ENCODE measurements at places on chromosomes 2 and 18. TPM values are rescaled to one million over a fixed set of nuclear protein-coding genes. Genes with fewer than 3 reads are reported as not detected.

Gene CIB4
- total RNA-seq: not detected

Gene DCAF17
- 18.1 TPM for total RNA-seq

Gene RGPD4
- not detected for total RNA-seq

Gene TRIM43
- not detected for total RNA-seq

Gene PTPN18
- 41.4 TPM for total RNA-seq

Gene IER3IP1
- total RNA-seq: 13.8 TPM

Gene EMILIN2
- total RNA-seq: 3.2 TPM

Gene DSG1
- total RNA-seq: 28.3 TPM

DNA sequence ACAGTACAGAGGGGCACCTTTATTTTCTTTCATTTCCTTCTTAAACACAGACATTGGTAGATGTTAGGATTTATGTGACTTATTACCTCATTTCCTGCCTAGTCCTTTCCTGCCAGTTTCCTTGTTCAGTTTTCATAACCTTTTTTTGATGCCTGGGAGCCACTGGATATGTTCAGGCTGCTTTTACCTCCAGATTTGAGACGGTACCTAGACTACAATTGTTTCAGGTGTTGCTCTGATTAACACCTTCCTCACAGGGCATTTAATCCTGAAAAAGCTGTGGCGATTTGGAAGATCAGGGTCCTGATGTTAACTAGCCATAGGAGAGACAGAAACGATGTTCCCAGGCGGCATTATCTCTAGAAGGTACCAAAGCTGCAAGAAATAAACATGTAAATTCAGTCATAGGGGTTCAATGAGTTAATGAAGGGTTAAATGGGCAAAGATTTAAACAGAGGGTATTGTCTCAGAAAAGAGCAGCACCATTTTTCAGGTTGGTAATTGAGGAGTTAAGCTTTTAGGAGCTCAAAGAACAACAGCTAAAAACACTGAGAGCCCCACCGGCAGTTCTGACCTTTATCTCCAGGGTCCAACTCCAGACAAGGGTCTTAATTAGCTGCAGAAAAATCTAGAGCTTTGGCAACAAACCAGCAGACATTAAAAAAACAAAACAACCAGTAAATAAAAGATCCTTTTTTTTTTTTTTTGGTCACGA lies 93.3 kb downstream of the HRH4 start:
- DNase-seq: no peak

- no peak for DNase-seq
These were observed 73.9 kb upstream of the SIX2 start for GRCh38 chr2:45083175-45083574.

- DNase-seq: no peak
These were observed 22.2 kb upstream of the YWHAQ start for GRCh38 chr2:9652898-9653479.

DNA sequence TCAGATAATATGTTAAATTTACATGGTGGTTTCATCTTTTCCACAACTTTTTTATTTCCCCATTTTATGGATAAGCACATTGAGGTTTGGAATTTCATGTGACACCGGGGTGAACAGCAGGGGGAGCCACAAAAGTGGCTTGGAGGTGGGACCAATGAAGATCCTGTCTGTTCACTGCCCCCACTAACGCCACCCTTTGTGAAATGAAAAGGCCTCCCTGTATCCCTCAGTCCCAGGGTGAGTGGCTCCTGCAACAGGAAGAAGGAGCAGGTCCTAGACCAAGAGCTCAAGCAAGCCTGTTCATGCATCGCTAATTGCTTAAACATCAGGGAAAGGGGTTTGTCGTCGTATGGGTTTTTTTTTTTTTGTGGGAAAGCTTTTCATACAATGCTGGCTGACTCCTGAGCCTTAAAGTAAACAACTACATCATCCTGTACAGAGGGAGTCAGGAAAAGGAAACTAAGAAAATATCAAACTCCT lies 267.8 kb upstream of the EPAS1 start:
- DNase-seq: no peak

DNA sequence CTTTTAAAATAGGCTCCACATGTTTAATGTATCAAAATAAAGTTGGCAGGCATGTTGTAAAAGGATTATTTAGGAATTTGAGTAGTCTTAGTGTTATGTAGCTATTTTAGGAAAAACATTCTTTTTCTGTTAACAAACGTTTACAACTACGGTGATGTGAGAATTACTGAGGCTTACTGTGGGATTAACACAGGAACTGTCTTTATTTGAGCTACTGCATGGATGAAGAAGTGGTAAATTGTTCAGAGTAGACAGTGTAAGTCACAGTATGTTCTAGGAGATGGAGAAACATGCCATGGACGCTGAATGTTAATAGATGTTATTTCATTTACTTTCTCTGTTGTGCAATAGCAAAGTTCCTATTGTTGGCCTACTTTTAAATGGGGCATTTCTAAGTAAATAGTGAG lies 1.6 kb downstream of the PPM1B start:
- no peak for DNase-seq

GRCh38 chr2:11347403-11347959 lies 3.0 kb upstream of the ROCK2 start:
- no peak for DNase-seq

DNA sequence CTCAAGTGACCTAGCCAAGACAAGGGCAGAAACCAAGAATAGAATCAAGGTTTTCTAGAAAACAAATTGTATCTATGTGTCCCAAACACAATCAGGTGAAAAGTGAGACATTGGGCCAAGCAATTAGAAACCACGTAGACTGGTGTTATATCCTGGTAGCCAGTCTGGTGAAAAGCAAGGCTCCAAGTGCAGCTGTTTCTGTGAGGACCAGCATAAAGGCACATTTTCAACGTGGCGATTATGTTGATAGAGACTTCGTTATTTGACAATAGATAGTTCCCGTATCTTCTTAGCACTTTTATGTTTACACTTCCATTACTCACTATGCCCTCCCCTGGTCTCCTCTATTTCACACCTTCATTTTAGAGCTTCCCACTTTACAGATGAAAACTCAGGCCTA lies 103.2 kb upstream of the ZFP36L2 start:
- no peak for DNase-seq

DNA sequence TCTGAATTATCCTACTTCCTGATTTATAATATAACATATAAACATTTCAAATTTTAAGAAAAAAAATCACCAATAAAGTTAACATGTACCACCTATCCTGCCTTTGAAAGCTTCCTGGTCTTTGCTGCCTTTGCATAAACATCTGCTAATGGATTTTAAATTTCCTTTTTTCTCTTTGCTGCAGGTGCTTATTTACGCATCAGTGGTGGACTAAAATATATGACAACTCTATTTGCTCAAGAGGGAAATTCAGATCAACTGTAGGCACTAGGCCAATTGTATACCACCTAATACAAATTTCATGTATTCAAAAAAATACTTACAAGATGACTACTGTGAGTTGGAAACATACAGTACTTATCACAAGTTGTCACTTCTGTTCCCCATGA lies 57.2 kb downstream of the RAD51AP2 start:
- DNase-seq: no peak

DNA sequence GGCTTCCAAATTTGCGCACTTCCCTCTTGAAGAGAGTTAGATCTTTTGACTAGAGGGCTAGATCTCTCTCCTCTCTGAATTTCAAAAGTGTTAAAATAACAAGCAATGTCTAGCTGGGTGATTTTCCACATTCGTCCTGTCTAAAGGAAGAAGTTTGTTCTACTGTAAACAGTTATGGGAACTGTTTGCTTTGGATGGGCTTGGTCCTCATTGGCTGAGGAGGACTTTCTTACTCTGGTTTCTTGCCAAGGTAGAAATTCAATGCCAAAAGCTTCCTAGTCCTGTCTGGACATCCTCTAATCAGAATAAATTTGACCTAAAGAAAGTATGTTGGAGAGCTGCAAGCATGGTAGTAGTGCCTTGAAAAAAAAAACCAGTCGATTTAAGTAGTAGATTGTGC lies 47.4 kb upstream of the RAPH1 start:
- DNase-seq: no peak

DNA sequence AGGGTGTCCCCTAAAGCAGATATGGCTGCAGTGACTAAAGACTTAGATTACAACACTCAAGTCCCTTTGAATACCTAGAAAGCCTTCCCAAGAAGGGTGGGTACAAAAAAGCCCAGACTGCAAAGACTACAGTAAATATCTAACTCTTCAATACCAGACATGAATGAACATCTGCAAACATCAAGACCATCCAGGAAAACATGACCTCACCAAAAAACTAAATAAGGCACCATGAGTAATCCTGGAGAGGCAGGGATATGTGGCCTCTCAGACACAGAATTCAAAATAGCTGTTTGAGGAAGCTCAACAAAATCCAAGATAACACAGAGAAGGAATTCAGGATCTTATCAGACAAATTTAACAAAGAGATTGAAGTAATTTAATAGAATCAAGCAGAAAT lies 138.2 kb upstream of the OTOS start:
- no peak for DNase-seq

DNA sequence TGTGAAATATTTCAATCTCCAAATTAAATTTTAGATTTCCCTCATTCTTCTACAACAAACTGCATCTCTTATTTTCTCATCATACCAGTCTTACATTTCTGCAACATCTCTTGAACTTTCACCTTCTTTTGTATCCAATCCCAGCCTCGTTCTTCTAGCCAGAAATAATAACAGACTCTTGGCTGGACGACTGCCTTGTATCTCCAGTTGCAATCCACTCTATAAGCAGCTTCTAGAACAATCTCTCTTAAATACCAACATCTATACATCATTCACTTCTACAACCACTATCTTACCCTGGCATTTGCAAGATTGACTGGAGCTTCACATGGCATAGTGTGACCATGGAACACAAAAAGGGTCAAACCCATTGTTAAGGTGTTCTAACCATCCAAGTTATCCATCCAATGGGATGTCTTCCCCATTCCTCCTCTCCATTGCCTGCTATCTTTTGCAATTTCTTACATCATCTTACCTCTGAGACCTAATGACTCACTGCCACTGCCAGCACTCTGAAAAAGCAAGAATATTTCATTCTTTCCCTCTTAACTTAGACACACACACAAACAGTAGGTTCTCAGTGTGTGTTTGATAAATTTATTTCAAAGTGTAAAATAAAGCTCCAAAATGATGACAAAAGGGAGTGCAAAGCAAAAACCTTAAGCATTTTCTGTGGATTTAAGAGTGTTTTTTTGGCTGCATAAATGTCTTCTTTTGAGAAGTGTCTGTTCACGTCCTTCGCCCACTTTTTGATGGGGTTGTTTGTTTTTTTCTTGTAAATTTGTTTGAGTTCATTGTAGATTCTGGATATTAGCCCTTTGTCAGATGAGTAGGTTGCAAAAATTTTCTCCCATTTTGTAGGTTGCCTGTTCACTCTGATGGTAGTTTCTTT lies 145.6 kb downstream of the METTL4 start:
- no peak for DNase-seq

DNA sequence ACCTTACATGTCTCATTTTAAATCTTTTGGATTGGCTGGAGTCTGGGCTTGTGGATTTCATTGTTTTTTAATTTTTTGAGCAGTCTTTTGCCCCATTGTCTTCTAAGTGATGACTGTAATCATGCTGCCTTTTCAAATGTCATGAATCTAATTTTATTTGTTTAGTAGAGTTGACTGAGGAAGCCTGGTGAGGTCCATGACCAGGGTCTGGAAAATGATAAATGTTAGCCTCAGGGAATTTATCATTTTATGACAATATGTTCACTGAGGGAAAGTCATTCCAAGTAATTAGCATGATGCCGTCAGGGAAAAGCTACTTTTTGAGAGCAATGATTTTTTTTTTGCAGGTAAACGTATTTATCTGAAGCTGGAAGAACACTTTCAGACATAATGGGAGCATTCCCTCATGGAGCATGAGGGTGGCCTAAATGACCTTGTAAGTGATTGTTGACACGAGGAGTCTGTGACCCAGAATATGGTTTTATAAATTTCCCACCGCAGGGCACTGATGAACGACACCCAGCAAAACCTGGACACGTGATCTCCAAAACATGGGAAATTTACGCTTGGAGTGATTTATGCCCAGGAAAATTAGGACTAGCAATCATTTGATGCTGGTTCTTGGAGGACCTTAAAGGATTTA lies 155.3 kb upstream of the NABP1 start:
- no peak for DNase-seq

- no peak for DNase-seq
These were observed 139.4 kb upstream of the SERTAD2 start for GRCh38 chr2:64792995-64793639.

- no peak for DNase-seq
These were observed 6.8 kb upstream of the EHD3 start for GRCh38 chr2:31227110-31227509.

DNA sequence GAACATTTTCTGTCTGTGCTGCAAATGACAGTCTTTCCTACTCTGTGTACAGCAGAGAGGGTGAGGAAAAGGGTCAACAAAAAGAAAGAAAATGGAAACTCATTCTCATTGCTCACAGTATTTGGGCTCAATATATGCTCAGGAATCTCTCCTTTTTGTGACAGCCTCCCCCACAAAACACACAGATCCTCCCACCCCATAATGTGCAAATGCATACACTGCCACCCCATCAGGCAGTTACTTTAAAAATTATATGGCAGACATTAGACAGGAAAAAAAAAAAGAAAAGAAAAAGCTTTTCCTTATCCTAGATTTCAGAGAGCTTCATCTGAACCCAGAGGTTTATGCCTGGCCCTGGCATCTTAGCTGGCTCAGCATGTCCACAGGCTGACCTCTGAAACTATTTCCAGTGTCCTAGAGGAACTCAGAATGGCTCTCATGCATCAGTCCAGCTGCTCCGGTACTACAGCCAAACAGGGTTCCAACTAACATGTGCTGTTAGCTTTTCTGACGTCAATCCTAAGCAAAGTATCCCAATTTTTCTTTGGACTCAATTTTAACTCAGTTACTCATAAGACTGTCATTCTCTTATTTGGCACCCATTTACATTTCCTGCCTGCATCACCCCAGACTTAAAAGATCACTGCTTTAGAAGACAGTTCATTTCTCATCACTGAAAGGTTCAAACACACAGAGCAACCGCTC lies 105.9 kb downstream of the RBMS1 start:
- DNase-seq: no peak

- DNase-seq: no peak
These were observed 141.5 kb downstream of the PIGN start for GRCh38 chr18:62045316-62045715.

DNA sequence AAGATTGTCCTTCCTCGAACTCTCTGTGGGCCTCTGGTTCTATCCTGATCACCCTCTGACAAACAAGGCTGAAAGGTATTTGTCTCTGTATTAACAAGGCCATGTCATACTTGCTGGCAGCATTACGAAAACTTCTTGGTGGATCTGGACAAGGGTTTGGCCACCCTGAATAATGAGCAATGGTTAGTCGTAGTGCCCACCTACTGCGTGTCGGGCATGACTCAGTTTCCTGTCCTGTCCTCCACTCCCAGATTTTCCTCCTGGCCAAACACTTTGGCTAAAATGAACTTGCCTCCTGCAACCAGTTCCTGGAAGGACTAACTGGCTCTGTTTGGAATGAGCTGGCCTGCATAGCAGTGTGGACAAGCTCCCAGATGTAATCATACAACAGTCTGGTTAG lies 198.5 kb upstream of the SMIM21 start:
- no peak for DNase-seq

DNA sequence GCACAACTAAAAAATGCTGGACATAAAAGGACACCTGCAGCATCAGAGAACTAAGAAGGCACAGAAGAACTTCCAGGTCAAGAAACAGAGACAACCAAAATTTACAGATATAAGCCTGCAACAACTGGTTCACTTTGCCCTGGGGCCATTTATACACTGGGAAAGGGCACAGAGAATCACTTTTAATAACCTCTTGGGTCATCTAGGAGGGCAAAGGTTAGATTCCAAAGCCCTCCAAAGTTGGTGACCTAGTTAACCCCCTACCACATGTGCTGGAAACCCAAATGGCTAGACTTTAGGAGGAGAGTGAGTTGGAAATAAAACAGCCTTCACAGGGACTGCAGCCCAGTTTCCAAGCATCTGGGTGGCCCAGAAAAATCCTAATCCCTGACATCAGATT lies 3.3 kb downstream of the RNU4ATAC start:
- no peak for DNase-seq

- DNase-seq: no peak
These were observed 503.2 kb downstream of the PIK3C3 start for GRCh38 chr18:42458226-42458625.

Data from esophagus squamous epithelium (tissue), 5 donors.